ENCODE measurements at places on chromosomes 11 and 22. TPM values are rescaled to one million over a fixed set of nuclear protein-coding genes. Genes with fewer than 3 reads are reported as not detected.
A peak's percentile ranks its signal among the peaks of the same experiment; 100 is the strongest.

DNA sequence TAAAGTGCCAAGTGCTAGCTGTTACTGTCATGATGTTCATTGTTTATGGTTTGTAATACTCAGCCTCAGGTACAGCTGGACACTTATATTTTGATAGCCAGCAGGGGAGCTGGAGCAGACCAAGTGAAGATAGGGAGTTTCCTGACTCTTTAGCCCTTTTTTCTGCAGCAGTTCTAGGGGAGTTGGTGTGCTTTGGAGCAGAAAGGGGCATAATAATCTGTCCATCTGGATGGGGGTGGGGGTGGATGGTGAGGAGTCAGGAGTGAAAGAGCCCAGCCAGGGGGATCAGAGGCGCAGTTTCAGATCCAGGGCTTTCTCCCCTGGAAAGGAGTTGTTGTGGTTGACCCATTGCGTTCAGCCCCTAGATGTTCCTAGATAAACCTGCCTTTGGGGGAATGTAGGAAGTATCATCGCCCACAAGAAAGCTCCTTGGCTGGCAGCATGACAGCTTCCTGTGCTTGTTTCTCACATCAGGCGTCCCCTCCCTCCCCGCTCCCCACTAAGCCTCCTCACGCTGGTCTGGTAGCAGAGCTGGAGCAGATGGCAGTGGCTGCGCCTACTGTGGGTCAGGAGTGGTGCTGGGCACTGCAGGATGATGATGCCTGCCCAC lies 41.9 kb downstream of the MED15 start:
- peak; percentile 76 for DNase-seq

DNA sequence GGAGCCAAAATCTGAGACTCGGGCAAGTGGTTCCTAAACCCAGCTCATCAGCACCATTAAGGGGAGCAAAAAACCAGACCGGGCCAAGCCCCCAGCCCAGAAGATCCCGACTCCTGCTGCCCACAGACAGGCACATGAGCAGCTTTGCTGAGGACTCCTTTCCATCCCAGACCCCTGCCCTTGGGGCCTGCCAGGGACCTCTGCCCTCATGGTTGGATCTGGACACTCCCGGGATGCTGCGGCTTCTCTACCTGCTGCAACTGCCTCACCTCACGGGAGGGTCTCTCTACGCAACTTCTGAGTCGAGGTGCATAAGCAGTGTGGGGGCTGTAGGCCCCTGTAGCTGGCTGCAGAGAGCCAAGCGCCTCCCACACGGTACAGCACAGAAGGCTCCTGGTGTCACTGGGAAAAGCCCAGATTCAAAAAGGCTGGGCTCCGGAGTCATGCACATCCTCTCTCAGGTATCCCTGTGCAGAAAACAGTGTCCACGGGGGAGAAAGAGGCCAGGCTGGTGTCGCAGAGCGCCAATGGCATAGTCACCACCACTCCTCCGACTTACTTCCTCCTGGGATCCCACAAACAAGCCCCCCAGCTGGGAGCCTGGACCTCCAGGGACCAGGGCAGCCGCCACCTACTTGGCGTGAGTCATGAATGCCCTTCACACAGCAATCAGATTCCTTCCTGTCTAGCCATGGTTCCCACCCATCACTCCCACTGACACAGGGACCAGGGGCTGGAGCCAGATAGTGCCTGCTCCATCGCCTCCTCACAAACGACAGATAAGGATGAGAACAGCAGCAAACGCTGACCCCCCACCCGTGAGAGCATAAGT lies 122.1 kb downstream of the BCR start:
- no peak for DNase-seq

DNA sequence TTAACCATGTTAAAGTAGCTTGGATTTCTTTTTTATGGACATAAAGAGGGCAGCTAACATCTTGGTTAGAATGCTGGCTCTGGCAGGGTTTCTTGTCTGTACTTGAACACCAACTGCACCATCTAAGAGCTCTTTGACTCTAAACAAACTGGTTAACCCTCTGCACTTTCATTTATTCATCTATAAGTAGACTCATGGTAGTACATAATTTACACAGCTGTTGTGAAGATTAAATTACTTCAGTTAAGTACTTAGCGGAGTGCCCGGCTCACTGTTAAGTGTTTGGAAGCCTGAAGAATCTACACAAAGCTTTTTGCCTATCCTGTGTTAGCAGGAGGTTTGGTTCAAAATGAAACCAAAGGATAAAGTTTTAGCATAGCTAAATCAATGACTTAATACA lies 846.2 kb upstream of the API5 start:
- DNase-seq, result no peak

NLRP6 gene
- 2.5 TPM for total RNA-seq

All from sigmoid colon (tissue), 7 donors.